ENCODE measurements at places on chromosomes 1 and 21.

DNA sequence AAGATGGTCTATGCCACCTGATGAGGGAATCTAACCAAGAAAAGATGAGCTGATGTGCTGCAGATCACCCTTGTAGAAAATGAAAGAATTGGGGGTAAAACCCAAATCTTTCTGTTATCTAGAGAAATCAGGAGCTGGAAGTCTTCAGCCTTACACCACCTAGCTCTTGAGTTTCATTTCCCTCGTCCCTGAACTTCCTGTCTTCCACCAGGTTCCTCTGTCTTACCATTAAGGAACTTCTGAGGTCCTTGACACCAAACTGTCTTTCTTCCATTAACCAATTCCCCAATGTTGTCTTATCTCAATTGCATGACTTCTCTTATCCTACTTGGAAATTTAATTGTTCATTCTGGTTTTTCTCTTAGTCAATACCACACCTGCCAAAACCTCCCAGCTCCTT is 31.5 kb downstream of the LPAR3 start:
- no peak for DNase-seq

- peak; percentile 57 for DNase-seq
These were observed 50.3 kb upstream of the L1TD1 start for GRCh38 chr1:62144238-62144831.

GRCh38 chr21:36203603-36203889 is 46.9 kb downstream of the DOP1B start:
- DNase-seq = peak; percentile 78

DNA sequence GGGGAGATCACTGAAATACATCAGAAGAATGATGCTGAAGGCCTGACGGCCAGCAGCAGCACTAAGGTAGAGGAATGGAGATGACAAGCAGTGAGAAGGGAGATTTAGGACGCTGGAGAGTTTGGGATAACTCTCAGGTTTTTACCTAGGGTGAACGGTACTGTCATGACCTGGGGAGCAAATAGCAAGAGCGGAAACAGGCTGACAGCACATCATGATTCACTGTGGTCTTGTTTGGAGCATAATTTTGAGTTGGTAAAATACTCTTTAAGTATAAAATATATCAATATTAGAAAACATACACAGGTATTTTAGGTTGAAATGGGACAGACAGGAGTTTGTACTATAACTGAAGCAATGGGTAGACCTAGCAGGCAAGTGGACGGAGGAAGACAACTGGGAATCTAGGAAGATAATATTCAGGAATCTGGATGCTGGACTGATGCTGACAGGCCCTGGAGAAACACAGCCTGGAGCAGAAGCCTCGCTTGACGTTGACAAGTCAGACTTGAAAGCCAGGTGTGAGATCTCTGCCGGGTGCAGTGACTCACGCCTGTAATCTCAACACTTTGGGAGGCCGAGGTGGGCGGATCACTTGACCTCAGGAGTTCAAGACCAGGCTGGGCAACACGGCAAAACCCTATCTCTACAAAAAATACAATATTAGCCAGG is 33.3 kb downstream of the ALG14 start:
- DNase-seq = no peak

DNA sequence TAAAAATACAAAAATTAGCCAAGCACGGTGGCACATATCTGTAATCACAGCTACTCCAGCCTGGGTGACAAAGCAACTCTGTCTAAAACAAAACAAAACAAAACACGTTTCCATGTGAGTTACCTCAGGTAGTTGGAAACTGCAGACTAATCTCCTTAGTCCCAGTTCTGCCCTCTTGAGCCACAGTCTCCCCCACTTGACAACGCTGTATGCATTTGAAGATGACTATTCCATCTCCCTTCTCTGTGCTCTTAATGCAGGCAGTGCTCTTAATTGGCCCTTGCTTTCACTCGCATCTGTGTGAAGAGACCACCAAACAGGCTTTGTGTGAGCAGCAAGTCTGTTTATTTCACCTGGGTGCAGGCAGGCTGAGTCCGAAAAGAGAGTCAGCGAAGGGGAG is 19.6 kb upstream of the DHCR24 start:
- no peak for DNase-seq

DNA sequence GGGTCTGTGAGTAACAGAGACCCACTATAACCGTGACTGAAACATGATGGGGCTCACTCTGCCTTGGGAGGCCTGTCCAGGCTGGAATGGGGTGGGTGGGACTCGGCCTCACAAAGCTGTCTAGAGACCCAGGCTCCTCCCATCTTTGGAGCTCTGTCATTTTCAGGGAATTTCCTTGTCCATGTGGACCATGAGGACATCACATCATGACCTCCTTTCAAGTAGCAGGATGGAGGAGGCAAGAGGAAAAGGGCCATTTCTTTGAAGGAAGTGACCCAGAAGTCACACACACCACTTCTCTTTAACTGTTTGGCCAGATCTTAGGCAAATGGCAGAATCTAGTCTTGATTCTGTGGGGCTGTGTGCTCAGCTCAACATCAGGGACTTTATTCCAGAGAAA is 79.9 kb downstream of the CNIH3 start:
- no peak for DNase-seq

DNA sequence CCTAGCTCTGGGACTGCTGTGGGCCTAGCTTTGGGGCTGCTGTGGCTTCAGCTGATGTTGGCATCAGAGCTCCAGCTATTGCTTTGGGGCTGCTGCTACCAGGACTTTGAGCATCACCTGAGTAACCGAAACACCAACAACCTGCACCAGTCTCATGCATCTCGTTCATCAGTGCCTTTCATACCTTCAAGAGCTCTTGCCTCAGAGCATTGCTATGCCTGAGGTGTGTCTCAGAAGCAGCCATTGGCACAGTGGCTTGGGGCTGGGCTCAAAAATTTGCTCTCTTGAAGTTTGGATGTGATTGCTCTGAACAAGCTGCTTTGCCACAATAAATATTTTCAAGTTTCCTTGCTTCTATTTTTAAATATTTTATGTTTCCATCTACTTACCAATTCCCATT is 6.7 kb upstream of the LCE2D start:
- DNase-seq = no peak

DNA sequence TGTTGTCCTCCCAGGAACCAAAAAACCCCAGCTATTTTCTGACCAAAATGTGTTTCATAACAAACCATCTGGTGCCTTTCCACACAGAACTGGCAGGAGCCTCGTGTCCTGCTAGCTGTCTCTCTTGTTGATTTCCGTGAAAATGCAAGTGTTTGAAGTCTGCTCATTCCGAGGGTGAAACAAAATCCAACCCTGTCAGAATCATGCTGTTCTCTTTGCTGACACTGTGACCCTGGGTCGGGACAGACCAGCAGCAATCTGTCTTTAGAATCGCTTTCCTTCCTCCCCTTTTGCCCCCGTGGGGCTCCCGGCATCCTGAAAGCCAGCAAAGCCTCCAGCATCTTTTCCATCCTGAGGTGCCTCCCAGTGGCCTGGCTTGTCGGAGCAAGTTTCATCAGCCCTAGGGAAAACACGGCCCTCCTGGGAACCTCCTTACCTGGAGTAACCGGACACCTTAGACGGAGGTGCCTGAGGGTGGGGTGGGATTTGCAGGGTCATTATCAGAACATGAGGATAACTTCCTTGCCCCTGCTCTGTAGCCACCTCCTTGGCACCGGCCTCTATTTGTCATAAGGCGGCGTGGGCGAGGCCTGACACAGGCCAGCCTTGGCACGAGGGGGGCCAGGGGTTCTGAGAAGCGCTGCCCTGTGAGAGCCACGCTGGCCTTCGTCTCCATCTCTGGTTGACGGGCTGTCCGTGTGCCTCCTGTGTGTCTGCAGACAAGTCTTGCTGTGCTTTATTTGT is 24.9 kb downstream of the LDLRAP1 start:
- DNase-seq = peak; percentile 89

DNA sequence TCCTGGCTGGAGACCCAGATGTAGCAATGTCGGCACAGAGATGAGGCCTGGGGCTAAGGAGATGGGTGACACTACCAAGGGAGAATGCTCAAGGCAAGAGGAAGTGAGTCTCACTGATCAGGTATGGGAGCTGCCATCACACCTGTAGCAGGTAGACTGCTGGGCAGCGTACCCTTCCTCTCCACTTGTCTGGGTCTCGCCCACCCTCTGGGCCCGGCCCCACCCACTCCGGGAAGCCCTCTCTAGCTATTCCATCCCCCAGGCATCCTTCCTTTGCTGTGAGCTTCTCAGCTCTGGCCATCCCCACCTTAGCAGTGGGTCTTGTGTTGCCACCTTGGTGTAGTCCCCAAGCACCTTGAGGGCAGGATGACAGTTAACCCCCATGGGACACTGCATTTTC is 87.7 kb upstream of the EDN2 start:
- DNase-seq = no peak

DNA sequence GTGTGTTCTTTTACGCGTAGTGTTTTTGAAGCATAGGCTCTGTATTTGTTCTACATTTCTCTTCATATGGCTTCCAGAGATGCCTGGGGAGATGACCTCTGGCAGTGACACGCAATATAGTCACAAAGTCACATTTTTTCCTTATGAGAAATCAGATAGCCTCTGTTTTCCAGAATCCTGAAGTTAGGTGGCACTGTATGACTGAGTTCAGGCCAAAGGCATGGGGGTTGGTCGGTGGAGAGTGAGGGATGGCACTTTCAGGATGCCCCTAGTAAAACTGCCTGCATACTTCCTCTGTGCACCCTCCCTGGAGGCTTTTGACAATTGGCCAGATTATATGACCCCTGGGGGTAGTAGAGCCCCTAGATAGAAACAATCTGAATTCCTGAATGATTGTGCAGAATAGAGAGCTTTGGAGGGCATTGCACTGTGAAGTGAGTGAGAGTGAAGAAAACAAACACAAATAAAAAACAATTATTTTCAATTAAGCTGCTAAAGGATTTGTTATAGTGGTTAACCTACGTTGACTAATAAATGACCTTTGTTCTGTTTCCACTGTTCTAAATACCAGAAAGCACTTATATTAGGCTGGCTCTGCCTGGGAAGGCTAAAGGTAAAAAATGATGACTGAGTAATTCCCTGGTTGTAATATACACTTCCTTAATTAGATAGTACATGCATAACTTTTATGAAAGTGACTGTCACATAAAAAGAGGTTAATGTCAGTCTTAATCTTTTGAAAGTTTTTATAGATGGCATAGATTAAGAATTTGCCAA is 1660.8 kb downstream of the PLA2G4A start:
- DNase-seq = no peak

DNA sequence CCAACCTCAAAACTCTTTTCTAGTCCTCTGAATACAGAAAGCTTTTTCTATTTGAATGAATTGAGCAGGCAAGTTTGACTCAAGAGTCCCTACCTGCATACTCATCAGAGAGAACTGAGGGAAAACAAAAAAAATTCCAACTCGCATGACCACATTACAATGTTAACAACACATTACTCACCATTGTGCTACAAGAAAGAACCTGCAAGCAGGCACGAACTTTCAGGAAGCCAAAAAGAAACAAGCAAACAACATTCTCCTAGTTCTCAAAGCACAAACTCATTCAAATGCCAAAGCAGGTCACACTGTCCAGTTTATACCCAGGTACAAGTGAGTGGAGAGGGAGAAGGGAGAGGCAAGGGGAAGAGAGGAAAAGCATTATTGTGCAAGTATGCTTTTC is 14.6 kb downstream of the OTUD7B start:
- DNase-seq = peak; percentile 44

All from AG10803 (cell line).